ENCODE measurements at places on chromosomes 13 and 19.

- no peak for DNase-seq
These were observed 45.2 kb upstream of the MTIF3 start for GRCh38 chr13:27495551-27495950.

- no peak for DNase-seq
These were observed at the start of gene IL17D for GRCh38 chr13:20702915-20703779. TSS of gene IL17D (plus strand) at chr13:20703699. CDS start at chr13:20704002, 303 bp downstream.

GRCh38 chr19:12202250-12202649, 39.4 kb downstream of the ZNF136 start:
- peak; percentile 18 for DNase-seq

- no peak for DNase-seq
These were observed 143.4 kb downstream of the ZIC5 start for GRCh38 chr13:99828123-99828522.

GRCh38 chr19:33482476-33482875, 39.1 kb downstream of the PEPD start:
- no peak for DNase-seq

DNA sequence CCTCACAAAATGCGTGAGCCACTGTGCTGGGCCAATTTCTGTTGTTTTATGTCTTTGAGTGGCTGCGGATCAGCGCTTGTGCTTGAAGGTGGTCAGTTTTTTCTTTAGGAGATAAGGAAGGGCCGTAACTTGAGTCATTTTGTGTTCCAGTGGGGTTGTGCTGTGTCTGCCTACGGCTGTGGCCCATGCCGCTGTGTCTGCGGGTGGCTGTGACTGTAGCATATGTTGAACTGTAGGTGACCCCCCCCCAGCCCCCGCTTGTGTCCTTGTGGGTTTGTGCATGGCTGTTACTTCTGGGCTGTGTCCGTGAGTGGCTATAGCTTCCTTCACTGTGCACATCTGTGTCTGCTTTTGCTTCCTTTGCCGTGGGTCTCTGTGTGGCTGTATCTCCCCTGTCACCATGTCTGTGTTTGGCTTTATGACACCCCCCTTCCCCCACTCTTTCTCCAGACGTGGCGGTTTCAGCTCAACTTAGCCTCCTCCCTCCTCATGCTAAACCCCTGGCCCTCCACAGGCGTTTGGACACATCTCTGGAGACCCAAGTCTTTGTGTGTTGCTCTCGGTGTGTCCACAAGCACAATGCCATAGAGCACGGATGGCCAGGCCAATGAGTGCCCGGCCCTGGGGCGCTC, 675 bp downstream of the PPP1R14A start:
- no peak for DNase-seq

DNA sequence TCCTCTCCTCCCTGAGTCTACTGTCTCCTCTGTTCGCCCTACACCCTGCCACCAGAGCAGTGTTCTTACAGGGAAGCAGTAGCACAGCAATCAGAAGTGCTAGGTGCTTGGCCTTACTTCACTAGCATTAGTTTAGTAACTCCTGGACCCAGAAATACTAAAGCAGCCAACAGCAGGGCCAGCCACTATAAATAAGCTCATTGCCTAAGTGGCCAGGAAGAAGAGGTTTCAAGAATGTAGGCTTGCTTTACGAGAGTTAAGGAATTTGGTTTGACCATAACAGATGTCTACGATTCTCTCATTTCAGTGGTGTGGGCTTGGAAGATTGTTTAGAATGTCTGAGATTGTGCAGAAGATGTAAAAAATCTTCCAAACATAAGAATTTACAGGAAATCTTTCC, 103.3 kb downstream of the ZAR1L start:
- no peak for DNase-seq

GRCh38 chr13:22862478-22862877, 318.3 kb upstream of the SGCG start:
- no peak for DNase-seq

GRCh38 chr13:76646946-76647345, 239.3 kb downstream of the KCTD12 start:
- no peak for DNase-seq

- no peak for DNase-seq
These were observed 39.1 kb upstream of the TFDP1 start for GRCh38 chr13:113545455-113545930.

All from central memory CD8-positive, alpha-beta T cell (primary cell).